ENCODE measurements at places on chromosomes 6 and 20.

DNA sequence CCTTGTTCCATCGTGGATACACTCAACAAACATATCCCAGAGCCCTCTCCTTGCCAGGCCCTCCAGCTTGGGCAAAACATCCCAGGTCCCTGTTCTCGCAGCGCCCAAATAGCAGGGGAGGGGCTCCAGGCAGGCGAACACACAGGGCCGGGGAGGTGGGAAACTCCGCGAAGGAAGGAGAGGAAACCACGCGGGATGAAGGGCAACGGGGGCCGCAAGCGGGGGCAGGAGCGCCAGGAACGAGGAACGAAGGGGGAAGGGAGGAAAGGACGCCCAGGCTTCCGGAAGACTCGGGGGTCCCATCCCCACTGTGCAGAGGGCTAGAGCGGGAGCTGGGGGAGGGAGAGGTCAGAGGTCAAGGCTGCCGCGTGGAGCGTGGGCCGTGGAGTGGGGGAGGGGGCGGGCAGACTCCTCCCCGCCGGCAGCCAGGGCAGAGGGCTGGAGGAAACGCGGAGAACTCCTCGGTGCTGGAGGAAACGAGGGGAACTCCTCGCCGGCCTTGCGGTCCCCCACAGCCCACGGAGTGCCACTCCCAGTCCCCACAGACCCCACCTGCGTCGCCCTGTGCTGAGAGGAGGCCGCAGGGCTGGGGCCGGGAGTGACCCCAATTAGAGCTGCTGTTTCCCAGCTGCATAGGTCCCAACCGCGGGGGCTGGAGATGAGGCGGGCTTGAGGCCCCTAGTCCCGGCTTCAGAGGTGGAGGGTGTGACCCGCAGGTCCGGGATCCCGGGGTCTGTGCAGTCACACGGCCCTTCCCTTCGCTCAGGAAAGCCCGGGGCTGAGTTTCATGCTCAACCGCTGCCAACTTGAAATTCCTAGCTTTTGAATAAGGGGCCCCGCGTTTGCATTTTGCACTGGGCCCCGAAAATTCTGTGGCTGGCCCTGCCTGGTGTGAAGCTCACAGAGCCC is 1.2 kb upstream of the RBM38 start:
- peak overlapping the region; percentile 1 for H3K27ac ChIP-seq
- DNase-seq = no peak
- peak overlapping the region; percentile 59 for H3K4me3 ChIP-seq
- H3K27me3 ChIP-seq = no peaks in the 10 kb centered on the region
- H3K36me3 ChIP-seq = no peaks in the 10 kb centered on the region
- peaks cover 16% of the 10 kb centered on the region for H3K4me1 ChIP-seq

- H3K36me3 ChIP-seq = no peaks in the 10 kb centered on the region
- H3K27me3 ChIP-seq = no peaks in the 10 kb centered on the region
- H3K4me1 ChIP-seq = no peaks in the 10 kb centered on the region
- H3K27ac ChIP-seq = no peak overlapping the region
- H3K4me3 ChIP-seq = no peak overlapping the region
These were observed 165.6 kb downstream of the ALDH8A1 start for GRCh38 chr6:134784336-134784735.

GRCh38 chr6:31965700-31966099 is 6.2 kb downstream of the DXO start:
- H3K27me3 ChIP-seq = no peaks in the 10 kb centered on the region
- DNase-seq = no peak
- no peak overlapping the region for H3K27ac ChIP-seq
- peaks cover 74% of the 10 kb centered on the region for H3K36me3 ChIP-seq

DNA sequence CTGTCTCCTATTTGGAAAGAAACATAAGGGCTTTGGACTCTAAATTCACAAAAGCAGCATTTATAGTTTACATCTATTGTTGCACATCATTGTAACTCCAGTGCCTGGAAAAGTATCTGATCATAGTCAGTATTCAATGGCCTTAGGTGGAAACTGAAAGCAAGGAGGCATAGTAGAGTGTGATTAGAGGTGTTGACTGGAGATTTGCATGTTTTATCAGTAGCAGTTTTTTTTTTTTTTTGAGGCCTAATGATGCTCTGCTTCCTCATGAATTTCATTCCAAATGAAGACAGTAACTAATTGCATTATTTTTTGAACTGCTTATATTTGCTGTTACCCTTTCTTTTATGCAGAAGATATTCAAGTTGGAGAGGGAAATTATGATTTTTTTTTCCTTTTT is 213.2 kb upstream of the FLRT3 start:
- H3K36me3 ChIP-seq = no peaks in the 10 kb centered on the region
- H3K27me3 ChIP-seq = no peaks in the 10 kb centered on the region
- H3K4me1 ChIP-seq = no peaks in the 10 kb centered on the region
- no peak overlapping the region for H3K4me3 ChIP-seq
- no peak for DNase-seq

DNA sequence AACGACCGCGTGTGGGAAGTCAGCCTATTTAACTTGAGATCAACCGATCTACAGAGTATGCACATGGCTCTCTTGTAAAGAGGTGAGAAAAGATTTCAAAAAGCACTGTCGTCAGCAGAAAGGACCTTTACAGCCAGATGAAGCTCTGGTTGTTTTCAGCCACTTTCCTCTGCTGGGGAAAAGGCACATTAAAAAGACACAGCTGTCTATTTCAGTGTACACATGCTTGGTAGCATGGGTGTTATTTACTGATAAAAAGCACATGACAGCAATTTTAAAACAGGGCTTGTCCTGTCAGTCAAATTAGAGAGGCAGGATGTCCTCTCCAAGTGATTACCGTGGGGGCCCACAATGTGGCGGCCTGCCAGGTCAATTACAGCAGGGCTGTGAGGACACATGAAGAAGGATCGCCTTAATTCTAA is 188.9 kb downstream of the PRKN start:
- no peaks in the 10 kb centered on the region for H3K36me3 ChIP-seq
- no peaks in the 10 kb centered on the region for H3K4me1 ChIP-seq
- no peak overlapping the region for H3K4me3 ChIP-seq
- no peak for DNase-seq
- no peak overlapping the region for H3K27ac ChIP-seq
- H3K27me3 ChIP-seq = no peaks in the 10 kb centered on the region

- H3K27me3 ChIP-seq = no peaks in the 10 kb centered on the region
- no peaks in the 10 kb centered on the region for H3K36me3 ChIP-seq
- no peak overlapping the region for H3K4me3 ChIP-seq
These were observed 95.7 kb upstream of the BMP2 start for GRCh38 chr20:6671829-6672228.

DNA sequence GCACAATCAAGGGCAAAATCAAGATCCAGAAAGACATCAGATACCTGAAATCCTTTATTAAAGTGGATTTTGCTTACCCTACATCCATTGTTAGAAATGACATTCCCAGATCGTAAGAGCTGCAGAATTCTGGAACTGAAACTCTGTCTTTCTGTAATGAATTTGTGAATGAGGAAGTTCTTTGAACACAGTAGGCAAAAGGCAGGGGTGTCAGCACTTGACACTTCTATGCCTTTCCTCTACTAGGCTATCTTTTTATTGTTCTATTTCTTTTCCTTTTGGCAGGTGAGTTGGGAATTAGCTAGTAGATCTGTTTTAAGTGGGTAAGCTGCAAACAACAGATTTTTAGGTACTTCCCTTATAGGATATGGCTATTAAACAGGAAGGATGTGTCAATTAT is 126.3 kb downstream of the CARMIL1 start:
- no peaks in the 10 kb centered on the region for H3K27me3 ChIP-seq
- DNase-seq = no peak
- H3K36me3 ChIP-seq = no peaks in the 10 kb centered on the region
- H3K4me3 ChIP-seq = peak overlapping the region; percentile 54
- H3K4me1 ChIP-seq = peaks cover 23% of the 10 kb centered on the region
- H3K27ac ChIP-seq = no peak overlapping the region

DNA sequence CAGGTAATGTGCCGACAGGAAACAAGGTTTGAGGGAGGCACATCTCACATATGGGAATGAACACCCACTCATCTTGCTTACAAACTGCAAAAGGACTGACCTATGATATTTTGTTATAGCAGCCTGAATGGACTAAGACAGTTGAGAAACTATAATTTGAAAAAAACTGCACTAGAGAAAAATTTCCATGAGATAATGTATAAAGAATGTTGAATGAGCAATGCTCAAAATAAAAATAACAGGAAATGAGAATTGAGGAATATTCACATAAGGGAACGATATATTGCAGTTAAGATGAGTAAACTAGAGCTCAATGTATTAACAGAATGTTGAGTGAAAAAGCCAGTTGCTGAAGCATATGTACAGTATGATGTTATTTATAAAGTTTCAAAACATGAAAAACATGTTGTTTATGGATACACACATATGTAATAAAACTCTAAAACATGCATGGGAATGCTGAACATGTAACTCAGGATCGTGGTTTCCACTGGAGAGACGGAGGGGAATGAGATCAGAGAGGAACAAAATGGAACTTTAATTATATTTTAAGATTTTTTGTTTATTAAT is 6.3 kb upstream of the TBC1D22B start:
- H3K27ac ChIP-seq = no peak overlapping the region
- no peaks in the 10 kb centered on the region for H3K27me3 ChIP-seq
- H3K4me1 ChIP-seq = no peaks in the 10 kb centered on the region
- no peak for DNase-seq
- no peaks in the 10 kb centered on the region for H3K36me3 ChIP-seq
- no peak overlapping the region for H3K4me3 ChIP-seq

DNA sequence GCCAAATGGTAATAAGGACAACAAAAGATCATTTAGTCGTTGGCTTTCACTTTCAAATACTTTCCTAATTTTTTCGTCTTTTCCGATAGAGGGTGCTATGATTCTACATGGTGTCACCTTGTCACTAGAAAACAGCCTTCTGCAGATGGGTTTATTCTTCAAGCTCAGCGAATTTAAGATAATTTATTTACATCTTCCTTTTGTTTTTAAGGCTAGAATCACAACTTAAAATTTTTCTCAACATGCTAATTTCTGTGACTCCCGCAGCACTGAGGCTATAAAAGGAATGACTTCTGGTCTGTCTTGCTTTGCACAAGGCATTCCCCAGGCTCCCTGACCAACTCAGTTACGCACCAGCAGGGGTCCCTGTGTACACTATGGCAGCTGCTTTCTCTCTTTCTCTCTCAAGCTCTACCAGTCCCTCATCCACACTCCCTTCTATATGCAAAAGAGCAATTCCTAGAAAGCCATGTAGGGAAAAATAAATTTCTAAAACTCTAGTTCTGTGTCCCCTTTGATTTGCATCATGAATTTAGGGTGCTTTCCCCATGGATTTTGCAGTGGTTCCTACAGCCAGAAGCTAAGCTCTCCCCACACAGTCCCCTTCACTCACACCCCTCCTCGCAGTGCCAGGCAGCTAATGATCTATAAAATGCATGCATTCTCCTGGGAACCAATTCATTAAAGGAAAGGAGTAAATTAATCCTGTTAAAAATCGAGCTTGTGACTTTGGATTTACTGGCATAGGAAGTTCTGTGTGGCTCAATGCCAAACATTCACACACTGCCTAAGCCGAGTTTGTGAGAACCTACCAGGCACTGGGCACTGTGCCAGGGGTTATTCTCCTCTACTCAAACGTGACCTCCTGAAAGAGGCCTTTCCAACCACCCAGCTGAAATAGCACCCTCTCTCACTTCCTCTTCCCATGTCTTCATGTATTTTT is 74.5 kb downstream of the DCDC2 start:
- H3K4me1 ChIP-seq = no peaks in the 10 kb centered on the region
- no peak for DNase-seq
- H3K27ac ChIP-seq = no peak overlapping the region
- H3K36me3 ChIP-seq = no peaks in the 10 kb centered on the region
- peak overlapping the region; percentile 50 for H3K4me3 ChIP-seq

GRCh38 chr20:50295762-50296449 is 105.3 kb downstream of the CEBPB start:
- no peak for DNase-seq
- H3K36me3 ChIP-seq = no peaks in the 10 kb centered on the region
- H3K27ac ChIP-seq = no peak overlapping the region
- H3K4me3 ChIP-seq = no peak overlapping the region
- peaks cover 15% of the 10 kb centered on the region for H3K4me1 ChIP-seq

- no peaks in the 10 kb centered on the region for H3K36me3 ChIP-seq
- H3K27ac ChIP-seq = peak overlapping the region; percentile 81
- no peaks in the 10 kb centered on the region for H3K27me3 ChIP-seq
- peak; percentile 71 for DNase-seq
- H3K4me3 ChIP-seq = peak overlapping the region; percentile 73
These were observed 20.0 kb upstream of the NFATC2 start for GRCh38 chr20:51562332-51563173.

- no peak overlapping the region for H3K4me3 ChIP-seq
- no peaks in the 10 kb centered on the region for H3K36me3 ChIP-seq
- H3K27me3 ChIP-seq = no peaks in the 10 kb centered on the region
- no peaks in the 10 kb centered on the region for H3K4me1 ChIP-seq
These were observed 52.9 kb downstream of the ATP9A start for GRCh38 chr20:51715163-51715855.

GRCh38 chr20:3660262-3661059 is 2.7 kb downstream of the GFRA4 start:
- no peak for DNase-seq
- no peaks in the 10 kb centered on the region for H3K36me3 ChIP-seq
- no peak overlapping the region for H3K4me3 ChIP-seq
- H3K4me1 ChIP-seq = peaks cover 9% of the 10 kb centered on the region
- no peaks in the 10 kb centered on the region for H3K27me3 ChIP-seq
- no peak overlapping the region for H3K27ac ChIP-seq

GRCh38 chr6:4774715-4775493 is 1.3 kb upstream of the CDYL start:
- no peaks in the 10 kb centered on the region for H3K27me3 ChIP-seq
- no peaks in the 10 kb centered on the region for H3K36me3 ChIP-seq
- DNase-seq = no peak
- H3K27ac ChIP-seq = peak overlapping the region; percentile 43
- H3K4me1 ChIP-seq = peaks cover 30% of the 10 kb centered on the region

GRCh38 chr20:48744515-48744914 is 83.3 kb downstream of the PREX1 start:
- no peaks in the 10 kb centered on the region for H3K27me3 ChIP-seq
- H3K4me1 ChIP-seq = no peaks in the 10 kb centered on the region
- H3K27ac ChIP-seq = no peak overlapping the region
- H3K4me3 ChIP-seq = no peak overlapping the region
- DNase-seq = no peak

DNA sequence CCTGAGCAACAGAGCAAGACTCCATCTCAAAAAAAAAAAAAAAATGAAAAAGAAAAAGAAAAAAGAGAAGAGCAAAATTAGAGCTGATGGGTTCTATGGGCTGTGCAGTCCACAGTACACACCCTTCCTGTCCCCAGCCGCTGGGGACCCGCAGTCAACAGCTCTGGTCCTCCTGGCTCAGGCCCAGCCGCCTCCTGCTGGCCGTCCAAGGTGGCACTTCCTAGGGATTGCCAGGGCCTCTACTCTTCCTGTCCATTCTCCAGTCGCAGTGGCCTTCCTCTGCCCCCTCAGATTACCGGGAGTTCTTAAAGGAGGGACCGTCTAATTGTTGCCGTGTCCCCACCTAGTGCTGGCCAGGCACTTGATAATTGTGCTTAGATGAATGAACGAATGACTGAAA is 41.7 kb downstream of the TMEM242 start:
- no peaks in the 10 kb centered on the region for H3K4me1 ChIP-seq
- DNase-seq = no peak
- H3K4me3 ChIP-seq = no peak overlapping the region
- no peaks in the 10 kb centered on the region for H3K36me3 ChIP-seq

DNA sequence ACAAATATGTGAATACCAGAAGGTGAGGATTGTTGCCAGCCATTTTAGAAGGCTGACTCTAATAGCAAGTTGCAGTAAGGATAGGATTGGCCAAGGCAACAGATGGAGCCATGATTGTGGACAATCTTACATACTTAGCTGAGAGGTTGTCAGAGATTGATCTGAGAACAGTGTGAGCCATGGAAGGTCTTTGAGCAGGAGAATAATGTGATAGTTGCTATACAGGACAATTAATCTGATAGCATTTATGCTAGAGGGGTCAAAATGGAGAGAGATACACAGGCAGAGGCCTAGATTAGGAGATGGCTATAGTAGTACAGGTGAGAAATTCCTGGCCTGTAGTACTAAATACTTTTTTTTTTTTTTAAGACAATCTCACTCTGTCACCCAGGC is 23.8 kb downstream of the PPARD start:
- DNase-seq = no peak
- H3K4me3 ChIP-seq = no peak overlapping the region
- H3K27ac ChIP-seq = no peak overlapping the region

Data from thoracic aorta (tissue), 2 donors.